ENCODE measurements at places on chromosomes 3 and 15. TPM values are rescaled to one million over a fixed set of nuclear protein-coding genes. Genes with fewer than 3 reads are reported as not detected.

The HHLA2 gene
- 0.40 TPM for total RNA-seq

The TRIM59 gene
- 19.0 TPM for total RNA-seq

The HTR3E gene
- not detected for total RNA-seq

The SLC6A1 gene
- 740 TPM for total RNA-seq

The RTP1 gene
- total RNA-seq = 0.61 TPM

DNA sequence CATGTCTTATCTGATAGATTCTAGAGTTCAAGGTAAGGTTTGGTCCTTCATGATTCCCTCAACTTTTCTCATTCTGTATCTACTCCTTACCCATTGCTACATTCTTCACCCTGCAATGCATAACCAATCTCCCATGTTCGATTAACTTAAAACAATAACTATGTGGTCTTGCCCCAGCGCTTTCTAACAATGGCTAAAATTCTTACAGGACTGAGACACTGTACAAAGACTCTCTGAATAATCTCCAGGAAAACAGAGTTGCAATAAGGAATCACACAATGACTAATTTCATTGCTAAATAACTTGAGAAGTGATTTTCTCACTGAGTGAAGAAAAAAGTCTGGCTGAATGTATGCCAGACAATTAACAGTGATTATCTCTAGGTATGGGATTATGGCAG, 69.6 kb upstream of the FAM174B start:
- H3K27ac ChIP-seq = no peak overlapping the region
- no peaks in the 10 kb centered on the region for H3K4me1 ChIP-seq
- no peaks in the 10 kb centered on the region for H3K36me3 ChIP-seq

- H3K36me3 ChIP-seq = no peaks in the 10 kb centered on the region
- H3K4me3 ChIP-seq = no peak overlapping the region
- DNase-seq = no peak
Measured at GRCh38 chr15:101435761-101436160, 53.7 kb downstream of the PCSK6 start.

GRCh38 chr15:101558221-101558941, 68.9 kb upstream of the PCSK6 start:
- H3K27me3 ChIP-seq = no peaks in the 10 kb centered on the region
- no peak overlapping the region for H3K4me3 ChIP-seq
- no peaks in the 10 kb centered on the region for H3K4me1 ChIP-seq

- H3K4me1 ChIP-seq = no peaks in the 10 kb centered on the region
- no peaks in the 10 kb centered on the region for H3K36me3 ChIP-seq
- H3K27me3 ChIP-seq = no peaks in the 10 kb centered on the region
- DNase-seq = no peak
- H3K4me3 ChIP-seq = peak overlapping the region; percentile 87
- H3K27ac ChIP-seq = peak overlapping the region; percentile 72
Measured at GRCh38 chr3:121835465-121835801, 424 bp downstream of the EAF2 start.

GRCh38 chr3:36697229-36698001, 66.9 kb downstream of the DCLK3 start:
- no peak overlapping the region for H3K4me3 ChIP-seq
- no peak overlapping the region for H3K27ac ChIP-seq
- no peak for DNase-seq
- H3K27me3 ChIP-seq = no peaks in the 10 kb centered on the region
- no peaks in the 10 kb centered on the region for H3K36me3 ChIP-seq
- no peaks in the 10 kb centered on the region for H3K4me1 ChIP-seq

- no peaks in the 10 kb centered on the region for H3K36me3 ChIP-seq
- H3K4me3 ChIP-seq = no peak overlapping the region
- no peaks in the 10 kb centered on the region for H3K4me1 ChIP-seq
- H3K27me3 ChIP-seq = no peaks in the 10 kb centered on the region
- no peak for DNase-seq
Measured at GRCh38 chr3:54167999-54168398, 45.6 kb downstream of the CACNA2D3 start.

DNA sequence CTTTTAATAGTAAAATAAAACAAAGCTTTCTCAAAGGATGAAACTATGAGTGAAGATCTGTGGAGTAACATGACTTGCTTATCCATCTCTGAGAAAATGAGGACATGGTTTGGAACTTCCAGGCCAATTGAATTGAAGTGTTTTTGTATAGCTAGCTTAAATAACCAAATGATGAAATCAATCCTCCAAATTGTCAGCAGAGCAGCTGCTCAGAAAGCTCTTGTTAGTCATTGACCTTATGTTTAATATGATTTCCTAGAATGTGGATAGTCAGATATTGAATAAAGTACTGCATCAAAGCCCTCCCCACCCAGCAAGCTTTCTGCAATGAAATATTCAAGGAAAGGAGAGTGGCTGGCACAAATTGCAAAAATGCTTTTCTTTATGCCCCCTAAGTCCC, 437.2 kb downstream of the MFSD1 start:
- no peaks in the 10 kb centered on the region for H3K4me1 ChIP-seq
- no peak for DNase-seq
- no peaks in the 10 kb centered on the region for H3K27me3 ChIP-seq
- H3K4me3 ChIP-seq = no peak overlapping the region
- H3K36me3 ChIP-seq = no peaks in the 10 kb centered on the region
- H3K27ac ChIP-seq = no peak overlapping the region

- no peak overlapping the region for H3K4me3 ChIP-seq
- H3K4me1 ChIP-seq = no peaks in the 10 kb centered on the region
- no peak for DNase-seq
- no peaks in the 10 kb centered on the region for H3K27me3 ChIP-seq
- H3K36me3 ChIP-seq = no peaks in the 10 kb centered on the region
Measured at GRCh38 chr3:29683018-29683993, 402.4 kb downstream of the RBMS3 start.

DNA sequence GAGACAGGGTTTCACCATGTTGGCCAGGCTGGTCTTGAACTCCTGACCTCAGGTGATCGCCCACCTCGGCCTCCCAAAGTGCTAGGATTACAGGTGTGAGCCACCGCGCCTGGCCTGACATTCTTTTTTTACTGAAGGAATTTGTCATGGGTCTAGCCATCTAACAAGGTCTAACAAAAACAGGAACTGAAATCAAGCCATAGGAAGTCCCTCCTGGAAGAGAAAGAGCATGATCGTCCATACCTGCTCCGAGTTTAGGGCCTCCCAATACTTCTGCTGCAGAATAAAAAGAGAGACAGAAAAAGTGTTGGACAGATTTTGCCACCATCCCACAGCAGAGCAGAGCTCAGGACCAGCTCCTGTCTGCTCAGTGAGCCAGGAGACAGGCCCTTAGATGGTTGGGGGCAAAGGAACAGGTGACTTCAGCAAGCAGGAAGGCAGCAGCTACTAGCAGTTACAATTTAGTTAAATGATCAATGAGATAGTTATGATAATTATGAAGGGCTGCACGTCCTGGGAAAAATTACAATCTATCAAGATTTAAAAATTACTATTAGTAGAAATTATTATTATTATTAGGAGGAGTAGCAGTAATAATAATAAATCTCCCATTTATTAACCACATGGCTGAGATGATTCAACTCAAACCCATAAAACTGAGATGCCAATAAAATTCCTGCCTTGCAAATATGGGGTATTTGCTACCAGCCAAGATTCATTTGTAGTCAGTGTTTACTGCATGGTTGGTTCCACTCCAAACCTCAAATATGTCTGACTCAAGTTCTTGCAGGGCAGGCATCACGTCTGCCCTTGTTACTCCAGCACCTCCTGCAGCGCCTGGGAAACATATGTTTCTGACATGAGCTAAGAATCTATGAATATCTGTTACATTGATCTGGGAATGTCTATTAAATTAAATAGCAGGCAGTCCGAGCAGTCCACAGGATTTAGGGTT, 40.1 kb downstream of the TMEM44 start:
- DNase-seq = no peak
- H3K27me3 ChIP-seq = no peaks in the 10 kb centered on the region
- H3K4me1 ChIP-seq = no peaks in the 10 kb centered on the region
- H3K27ac ChIP-seq = no peak overlapping the region

DNA sequence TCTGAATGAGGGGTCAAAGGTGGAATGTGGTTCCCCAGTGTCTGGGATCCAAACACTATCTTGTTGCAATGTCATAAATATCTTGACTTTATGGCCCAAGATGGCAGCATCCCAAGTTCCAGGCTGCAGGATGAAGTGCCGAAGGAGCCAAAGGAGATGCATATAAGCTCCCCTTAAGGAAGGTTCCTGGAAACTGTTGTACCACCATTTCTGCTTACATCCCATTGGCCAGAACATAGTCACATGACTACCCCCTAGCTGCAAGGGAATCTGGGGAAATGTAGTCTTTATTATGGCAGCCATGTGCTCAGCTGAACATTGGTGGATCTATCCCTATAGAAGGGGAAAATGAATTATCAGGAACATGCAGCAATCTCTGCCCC, 54.3 kb downstream of the BDH1 start:
- no peak overlapping the region for H3K4me3 ChIP-seq
- H3K27me3 ChIP-seq = no peaks in the 10 kb centered on the region
- H3K27ac ChIP-seq = no peak overlapping the region
- H3K4me1 ChIP-seq = peaks cover 33% of the 10 kb centered on the region

GRCh38 chr15:58551084-58551763, 119.4 kb downstream of the LIPC start:
- no peak overlapping the region for H3K4me3 ChIP-seq
- no peaks in the 10 kb centered on the region for H3K36me3 ChIP-seq
- H3K27me3 ChIP-seq = no peaks in the 10 kb centered on the region
- no peak for DNase-seq

- H3K36me3 ChIP-seq = peaks cover 6% of the 10 kb centered on the region
- no peaks in the 10 kb centered on the region for H3K27me3 ChIP-seq
- H3K4me1 ChIP-seq = no peaks in the 10 kb centered on the region
- no peak overlapping the region for H3K27ac ChIP-seq
- H3K4me3 ChIP-seq = no peak overlapping the region
Measured at GRCh38 chr3:113981803-113982202, 34.0 kb downstream of the ZDHHC23 start.

DNA sequence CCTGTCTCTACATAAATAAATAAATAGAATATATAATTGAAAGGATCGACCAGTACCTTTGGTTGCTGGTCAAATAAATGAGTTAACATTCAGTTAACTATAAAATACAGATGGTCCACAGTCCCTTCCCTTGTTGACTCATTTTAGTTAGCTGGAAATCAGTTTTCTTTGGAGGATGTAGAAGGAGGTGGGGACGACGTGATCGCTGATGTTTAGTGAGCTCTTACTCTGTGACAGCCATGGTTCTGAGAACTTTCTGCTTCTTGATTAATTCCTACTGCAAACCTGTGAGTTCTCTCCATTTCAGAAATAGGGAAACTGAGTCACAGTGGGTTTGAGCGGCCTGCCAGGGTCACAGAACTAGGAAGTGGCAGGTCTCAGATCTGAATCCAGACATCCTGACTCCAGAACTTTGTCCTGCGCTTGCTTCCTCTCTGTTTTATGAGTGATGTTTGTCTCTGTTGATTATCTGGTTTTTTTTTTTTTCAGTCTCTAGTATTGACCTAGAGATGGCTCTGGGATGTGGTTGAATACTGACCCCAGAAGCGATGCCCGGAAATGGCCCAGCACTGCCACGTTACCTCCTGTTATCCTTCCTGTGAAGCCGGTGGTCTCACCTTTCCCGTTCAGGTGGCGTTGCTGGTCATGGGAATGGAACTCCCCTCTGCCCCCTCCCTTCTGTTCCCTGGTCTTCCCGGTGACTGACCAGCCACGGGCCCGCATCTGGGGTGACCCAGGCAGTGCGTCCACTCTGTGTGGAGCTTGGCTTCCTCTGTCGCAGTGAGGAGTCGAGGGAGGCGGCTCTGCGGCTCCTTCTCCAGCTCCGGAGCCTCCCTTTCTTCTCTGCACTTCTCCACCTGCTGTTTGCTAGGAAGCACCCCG, 18.2 kb downstream of the SYNM start:
- peaks cover 26% of the 10 kb centered on the region for H3K36me3 ChIP-seq
- no peaks in the 10 kb centered on the region for H3K27me3 ChIP-seq
- H3K4me1 ChIP-seq = peaks cover 37% of the 10 kb centered on the region
- no peak overlapping the region for H3K4me3 ChIP-seq
- H3K27ac ChIP-seq = peak overlapping the region; percentile 69

DNA sequence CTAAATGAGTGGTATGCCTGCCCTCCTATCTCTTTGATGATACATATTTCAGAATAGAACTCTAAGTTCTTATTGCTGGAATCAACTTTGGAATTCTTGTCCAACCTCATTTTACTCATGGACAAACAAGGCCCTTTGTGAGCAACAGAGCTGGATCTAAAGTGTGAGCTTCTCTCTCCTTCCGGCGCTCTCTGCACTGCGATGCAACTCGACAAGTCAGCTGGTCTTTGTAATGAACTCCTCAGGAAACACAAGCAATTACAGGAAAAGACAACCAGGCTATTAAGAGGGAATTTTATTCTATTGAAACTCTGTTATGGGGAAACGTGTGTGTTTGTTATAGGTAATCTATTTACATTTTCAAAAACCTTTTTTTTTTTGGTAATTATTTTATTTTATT, 20.3 kb upstream of the NRROS start:
- peaks cover 13% of the 10 kb centered on the region for H3K4me1 ChIP-seq
- H3K27ac ChIP-seq = peak overlapping the region; percentile 49
- no peaks in the 10 kb centered on the region for H3K36me3 ChIP-seq
- no peaks in the 10 kb centered on the region for H3K27me3 ChIP-seq
- DNase-seq = no peak

All from spinal cord (tissue), 10 donors.